NCI-H446 treated with DMSO at 0.1 percent for 48 hours (cell line): ENCODE measurements at places on chromosomes 5 and 9.

DNA sequence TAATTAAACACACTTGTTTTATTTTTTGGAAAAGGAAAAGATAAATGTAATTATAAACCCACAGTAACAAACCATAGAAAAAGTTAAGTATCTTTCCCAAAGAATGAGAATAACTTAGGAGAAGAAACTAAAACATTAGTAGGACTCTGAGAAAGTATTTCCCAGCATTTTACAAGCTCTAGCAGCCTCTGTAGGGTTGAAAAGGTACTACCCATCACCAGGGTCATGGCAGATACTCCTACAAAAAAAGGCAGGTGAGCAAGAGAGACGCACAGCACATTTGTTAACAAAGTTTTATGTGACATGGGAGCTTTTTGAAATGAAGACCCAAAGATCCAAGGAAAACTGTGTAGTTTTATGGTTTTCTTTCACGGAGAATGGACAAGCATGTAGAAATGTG is 77.7 kb upstream of the FAM169A start:
- DNase-seq, result no peak

- peak; percentile 41 for DNase-seq
Measured at GRCh38 chr5:102296178-102296817, at the start of gene SLCO4C1. SLCO4C1 (minus strand) TSS chr5:102296284; CDS start chr5:102296262, 22 bp downstream.

- no peak for DNase-seq
Measured at GRCh38 chr5:5139777-5140478, at the start of gene ADAMTS16. ADAMTS16 (plus strand) TSS chr5:5140330; CDS start chr5:5140468, 138 bp downstream.

DNA sequence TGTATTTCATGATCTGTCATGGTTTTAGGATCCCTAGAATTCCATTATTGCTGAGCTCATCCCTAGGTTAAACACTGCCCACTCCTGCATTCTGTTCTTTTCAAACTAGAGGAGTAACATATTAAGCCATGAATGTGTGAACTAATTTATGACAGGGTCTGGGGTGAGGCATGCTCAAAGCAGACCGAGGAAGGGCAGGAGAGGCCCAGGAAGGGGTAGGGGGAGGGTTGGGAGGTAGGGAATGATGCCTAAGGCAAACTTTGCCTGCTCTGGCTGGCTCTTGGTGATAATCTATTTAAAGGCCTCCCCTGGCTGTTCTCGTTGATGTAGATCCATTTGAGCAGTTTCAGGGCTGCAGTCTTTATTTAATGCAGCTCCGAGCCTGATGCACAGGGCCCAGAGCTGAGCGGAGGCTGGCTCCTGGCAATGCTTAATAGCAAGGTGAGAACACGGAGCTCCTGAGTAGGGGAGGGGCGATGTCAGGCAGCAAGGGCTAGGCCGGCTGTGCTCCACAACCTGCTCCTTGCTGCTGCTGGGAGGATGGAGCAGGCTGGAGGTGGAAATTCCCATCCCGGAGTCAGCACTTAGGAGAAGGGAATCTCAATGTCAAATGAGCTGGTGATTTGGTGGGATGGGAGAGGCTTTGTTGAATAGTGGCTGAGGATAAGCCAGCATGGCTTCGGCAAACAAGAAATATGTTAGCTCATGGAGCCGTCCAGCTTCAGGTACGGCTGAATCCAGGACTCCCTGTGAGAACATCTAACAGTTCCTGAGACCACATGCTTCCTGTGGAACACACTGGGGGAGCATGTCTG is 73.2 kb upstream of the UNC5A start:
- DNase-seq, result no peak

GRCh38 chr9:95273369-95274022 is 44.0 kb downstream of the FANCC start:
- DNase-seq, result no peak
